ENCODE measurements at places on chromosomes 5 and 9. TPM values are rescaled to one million over a fixed set of nuclear protein-coding genes. Genes with fewer than 3 reads are reported as not detected.

Gene IL5
- total RNA-seq = not detected

Gene PIP5KL1
- 1.7 TPM for total RNA-seq

Gene CDO1
- 0.43 TPM for total RNA-seq

Gene SARDH
- total RNA-seq = 0.11 TPM

Gene INSYN2B
- total RNA-seq = 0.87 TPM
